ENCODE measurements at places on chromosomes 5 and 9.

DNA sequence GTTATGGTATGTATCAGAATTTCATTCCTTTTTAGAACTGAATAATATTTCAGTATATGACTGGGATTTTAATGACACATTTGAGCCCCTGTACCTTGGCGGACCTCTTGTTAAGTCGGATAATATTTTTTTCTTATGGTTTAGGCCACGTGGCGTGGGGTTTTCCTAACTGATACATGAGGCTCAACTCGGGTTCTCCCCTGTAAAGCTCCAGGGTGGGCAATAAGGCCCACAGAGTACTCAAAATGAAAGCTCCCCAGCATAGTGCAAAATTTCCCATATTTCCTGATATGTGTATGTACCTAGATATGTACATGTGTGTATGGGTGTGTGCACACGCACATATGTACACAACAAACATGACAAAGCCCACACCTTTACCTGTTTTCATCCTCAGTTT, 24.5 kb downstream of the TICAM2 start:
- no peak for DNase-seq

- no peak for DNase-seq
Observed at GRCh38 chr5:175741556-175741955, 83.7 kb downstream of the HRH2 start.

- DNase-seq: no peak
Observed at GRCh38 chr5:1776831-1777230, 22.8 kb downstream of the MRPL36 start.

GRCh38 chr5:160315968-160316367, 3.6 kb upstream of the CCNJL start:
- DNase-seq: no peak

GRCh38 chr5:23742701-23743100, 235.3 kb downstream of the PRDM9 start:
- no peak for DNase-seq

DNA sequence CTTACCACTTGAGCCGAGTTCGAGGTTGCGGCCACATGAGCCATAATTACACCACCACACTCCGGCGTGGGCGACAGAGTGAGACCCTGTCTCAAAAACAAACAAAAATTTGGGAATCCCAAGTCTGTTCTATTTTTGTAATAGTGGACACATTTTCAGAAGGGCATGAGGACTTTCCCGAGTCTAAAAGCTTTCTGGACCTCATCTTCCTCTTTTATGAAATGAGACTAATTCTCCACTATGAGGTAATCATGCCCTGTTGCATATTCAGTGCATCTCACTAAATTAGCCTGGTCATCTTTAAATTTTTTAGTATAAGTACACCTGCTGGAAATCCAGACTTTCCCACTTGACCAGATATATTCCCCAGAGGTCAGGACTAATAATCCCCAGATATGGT, 55.7 kb downstream of the GGTA1 start:
- no peak for DNase-seq

GRCh38 chr9:94894094-94894699, 167.7 kb downstream of the AOPEP start:
- no peak for DNase-seq

DNA sequence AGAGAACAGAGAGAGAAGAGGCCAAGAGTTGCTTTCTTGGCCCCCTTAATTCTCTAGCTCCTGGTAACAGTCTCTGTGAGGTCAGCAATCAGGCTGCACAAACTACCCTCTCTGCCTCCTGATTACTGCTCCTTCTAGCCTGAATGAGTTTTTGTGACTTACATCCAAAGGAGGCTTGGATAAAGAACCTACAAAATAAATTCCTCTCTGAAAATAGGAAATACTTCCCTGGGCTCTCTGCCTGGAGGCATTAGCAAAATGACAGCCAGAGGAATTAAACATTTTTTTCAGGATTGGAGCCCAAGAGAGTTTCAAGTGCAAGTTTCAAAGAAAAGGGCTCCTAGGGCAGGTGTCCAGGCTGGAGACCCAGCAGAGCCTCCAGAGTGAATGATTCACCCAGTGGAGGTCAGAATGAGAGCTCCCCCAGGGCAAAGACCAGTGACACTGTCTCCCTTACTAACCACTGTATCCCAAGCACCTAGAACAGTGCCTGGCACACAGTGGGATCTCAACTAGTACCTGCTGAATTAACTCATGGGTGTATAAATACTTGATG, 162.5 kb downstream of the SPOCK1 start:
- DNase-seq: no peak

DNA sequence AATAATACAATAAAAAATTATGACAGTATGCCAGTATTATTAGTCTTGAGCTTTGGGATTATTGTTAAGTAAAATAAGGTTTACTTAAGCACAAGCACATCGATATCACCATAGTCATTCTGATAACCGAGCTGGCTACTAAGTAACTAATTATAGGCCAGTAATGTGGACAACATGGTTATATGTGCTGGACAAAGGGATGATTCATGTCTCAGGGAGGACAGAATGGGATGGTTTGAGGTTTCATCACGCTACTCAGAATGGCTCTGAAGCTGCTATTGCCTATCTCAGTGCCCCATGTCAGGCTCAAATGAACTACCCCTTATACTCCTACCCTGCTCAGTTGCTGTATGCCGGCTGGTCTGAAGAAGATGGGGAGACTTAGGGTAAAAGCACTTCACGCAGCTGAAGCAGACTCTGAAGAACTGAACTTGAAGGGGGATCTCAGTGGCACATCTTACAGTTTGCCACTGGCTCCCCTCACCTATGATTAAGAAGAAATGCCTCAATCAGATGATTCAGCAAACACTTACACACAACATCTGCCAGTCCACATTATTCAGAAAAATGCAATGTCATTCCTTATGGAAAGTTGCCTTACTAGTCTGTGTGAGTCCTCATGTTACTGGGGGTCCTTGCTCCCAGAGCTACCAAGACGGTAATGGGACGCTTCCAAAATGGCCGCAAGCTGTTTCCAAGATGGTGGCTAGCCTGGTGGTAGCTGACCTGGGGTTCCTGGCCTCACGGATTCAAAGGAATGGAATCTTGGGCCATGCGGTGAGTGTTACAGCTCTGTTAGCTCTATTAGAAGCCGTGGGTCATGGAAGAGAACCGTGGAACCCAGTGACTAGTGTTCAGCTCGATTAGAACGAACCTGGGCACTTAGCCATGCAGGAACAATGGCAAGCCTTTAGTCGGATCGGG, 1098.6 kb downstream of the TAF11L14 start:
- no peak for DNase-seq

- no peak for DNase-seq
Observed at GRCh38 chr9:77472646-77473045, 175.5 kb downstream of the GNA14 start.

GRCh38 chr9:99537996-99538395, 283.7 kb upstream of the NR4A3 start:
- no peak for DNase-seq

DNA sequence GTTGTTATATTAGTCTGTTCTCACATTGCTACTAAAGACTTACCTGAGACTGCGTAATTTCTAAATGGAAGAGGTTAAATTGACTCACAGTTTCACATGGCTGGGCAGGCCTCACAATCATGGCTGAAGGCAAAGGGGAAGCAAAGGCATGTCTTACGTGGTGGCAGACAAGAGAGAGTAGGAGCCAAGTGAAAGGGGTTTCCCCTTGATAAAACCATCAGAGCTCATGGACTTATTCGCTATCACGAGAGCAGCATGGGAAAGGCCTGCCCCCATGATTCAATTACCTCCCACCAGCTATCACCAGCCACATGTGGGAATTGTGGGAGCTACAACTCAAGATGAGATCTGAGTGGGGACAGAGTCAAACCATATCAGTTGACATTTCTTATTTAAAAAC, 374.5 kb upstream of the RORB start:
- no peak for DNase-seq

GRCh38 chr5:160092960-160093707, 26.1 kb downstream of the PWWP2A start:
- no peak for DNase-seq

DNA sequence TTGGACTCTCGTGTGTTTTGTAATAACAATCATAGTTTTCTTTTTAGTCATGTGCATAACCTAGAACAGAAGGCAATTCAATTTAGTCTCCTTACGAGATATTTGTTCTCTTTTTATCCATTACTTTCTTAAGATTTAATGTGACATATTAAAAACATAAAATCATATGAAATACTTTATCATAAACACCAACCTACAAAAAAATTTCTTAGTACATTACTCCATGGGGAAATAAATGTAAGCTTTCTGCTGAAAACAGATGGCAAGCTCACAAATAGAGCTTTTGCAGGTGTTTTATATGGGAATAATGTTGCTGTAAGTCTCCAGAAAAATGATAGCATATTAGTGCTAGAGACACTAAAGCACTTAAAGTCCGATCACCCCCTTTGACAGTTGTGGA, 1035.2 kb upstream of the ARRDC3 start:
- DNase-seq: no peak

DNA sequence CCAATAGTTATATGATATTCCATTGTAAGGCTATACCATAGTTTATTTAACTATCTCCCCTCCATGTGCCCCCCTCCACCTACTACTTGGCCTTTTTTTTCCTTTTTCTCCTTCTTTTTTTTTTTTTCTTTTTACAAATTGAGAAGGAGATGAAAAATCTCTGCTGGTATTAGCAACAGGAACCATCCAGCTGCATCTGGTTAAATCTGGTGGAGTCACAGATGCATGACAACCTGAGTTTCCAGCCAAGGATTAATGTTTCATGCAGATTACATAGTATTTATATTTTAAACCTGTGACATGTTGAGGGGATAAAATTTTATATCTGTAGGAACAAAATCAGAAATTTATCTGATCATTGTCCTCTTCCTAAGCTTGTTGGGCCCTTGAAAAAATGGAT, 128.5 kb upstream of the IQGAP2 start:
- DNase-seq: no peak

GRCh38 chr5:149257889-149258705, 13.6 kb upstream of the AFAP1L1 start:
- DNase-seq: no peak

DNA sequence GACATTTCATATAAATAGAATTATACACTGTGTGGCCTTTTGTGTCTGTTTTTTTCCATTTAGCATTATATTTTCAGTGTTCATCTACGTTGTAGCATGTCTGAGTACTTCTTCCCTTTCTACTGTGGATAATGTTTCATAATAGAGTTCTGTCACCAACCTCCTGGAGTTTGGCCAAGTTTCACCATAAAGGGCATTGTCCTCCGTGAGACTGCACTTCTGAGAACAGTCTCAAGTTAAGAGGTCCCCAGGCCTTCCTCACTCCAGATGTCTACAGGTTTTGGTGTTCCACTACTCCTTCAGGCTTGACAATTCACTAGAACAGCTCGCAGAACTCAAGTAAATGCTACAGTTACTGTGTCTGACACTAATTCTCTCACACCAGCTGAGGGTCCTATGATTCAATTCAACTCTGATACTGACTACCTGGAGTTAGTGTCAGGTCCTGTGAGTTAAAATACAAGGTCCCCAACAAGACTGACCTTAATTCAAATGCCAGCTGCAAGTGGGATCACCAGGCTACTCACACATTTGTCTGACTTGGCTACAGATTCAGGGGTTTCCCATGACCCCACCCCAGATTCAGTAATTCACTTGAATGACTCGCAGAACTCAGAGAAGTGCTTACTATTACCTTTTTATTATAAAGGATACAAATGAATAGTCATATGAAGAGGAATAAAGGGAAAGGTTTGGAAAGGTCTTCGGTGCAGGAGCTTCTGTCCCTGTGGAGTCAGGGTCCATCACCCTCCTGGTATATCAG, 31.1 kb downstream of the SLC35A4 start:
- no peak for DNase-seq

DNA sequence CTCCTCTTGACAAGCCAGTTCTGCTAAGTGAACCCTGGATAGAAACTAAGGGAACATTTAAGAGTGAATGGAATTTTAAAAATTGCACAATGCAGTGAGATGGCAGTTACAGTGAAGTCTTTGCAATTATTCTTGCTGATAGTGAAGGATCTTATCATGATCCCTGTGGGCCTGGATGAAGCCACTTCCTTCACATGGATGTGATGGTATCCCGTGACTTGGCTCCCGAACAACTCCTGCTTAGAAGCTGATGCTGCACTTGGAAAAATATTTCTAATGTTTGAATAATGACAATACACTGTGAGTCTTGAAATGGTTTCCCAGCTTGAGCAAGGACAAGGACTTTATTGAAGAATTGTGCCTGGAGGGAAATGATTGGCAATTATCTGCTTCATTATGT, 49.2 kb upstream of the NTRK2 start:
- no peak for DNase-seq

GRCh38 chr5:3538886-3539285, 56.7 kb upstream of the IRX1 start:
- DNase-seq: no peak

DNA sequence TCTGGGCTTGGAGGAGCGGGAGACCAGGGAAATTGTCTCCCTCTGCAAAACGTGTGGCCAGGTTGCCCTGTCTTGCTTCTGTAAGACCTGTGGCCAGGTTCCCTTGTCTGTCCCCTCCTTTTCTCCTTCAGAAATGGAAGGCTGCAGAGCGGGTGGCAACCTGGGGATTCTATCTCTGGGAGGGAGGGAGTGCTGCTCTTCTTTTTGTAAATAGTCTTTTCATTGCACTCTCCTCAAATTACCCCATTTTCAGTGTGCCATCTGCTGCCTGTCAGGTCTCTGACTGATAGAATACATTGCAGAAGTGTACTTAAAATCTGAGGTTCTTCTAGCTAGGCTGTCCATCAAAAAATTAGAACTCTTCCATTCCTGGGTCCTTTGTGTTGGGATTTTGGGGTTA, 126.0 kb downstream of the GABRB2 start:
- DNase-seq: no peak

DNA sequence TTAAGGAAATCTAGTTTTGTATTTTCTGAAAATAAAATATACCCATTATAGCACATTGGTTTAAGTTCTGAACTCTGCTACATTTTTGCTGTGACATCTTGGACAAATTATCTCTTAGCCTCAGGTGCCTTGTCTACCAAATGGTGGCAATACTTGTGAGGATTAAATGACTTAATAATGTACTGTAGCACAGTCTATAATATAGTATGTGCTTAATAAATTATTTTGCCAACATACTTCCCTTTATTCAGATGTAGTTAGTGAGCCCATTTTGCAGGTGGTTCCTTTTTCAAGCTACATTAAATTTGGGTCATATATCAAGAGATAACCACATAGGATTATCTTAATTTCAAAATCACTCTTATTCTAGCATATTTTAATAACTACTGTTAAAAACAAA, 3.2 kb downstream of the ETF1 start:
- DNase-seq: no peak

DNA sequence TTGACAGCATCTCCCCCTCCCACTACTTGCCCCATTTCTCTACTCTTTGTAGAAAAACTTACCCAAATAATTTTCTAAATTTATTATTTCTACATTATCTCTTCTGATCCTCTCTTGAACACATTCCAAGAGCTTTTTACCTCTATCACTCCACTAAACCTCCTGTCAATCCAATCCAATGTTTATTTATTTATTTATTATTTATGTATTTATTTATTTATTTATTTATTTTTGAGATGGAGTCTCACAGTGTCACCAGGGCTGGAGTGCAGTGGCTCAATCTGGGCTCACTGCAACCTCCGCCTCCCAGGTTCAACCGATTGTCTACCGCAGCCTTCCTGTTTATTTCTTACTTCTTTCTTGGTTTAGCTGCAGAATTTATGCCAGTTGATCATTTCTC, 178.5 kb upstream of the GAS1 start:
- DNase-seq: no peak
